GM13976 (cell line): ENCODE measurements at places on chromosomes 16 and 17.

DNA sequence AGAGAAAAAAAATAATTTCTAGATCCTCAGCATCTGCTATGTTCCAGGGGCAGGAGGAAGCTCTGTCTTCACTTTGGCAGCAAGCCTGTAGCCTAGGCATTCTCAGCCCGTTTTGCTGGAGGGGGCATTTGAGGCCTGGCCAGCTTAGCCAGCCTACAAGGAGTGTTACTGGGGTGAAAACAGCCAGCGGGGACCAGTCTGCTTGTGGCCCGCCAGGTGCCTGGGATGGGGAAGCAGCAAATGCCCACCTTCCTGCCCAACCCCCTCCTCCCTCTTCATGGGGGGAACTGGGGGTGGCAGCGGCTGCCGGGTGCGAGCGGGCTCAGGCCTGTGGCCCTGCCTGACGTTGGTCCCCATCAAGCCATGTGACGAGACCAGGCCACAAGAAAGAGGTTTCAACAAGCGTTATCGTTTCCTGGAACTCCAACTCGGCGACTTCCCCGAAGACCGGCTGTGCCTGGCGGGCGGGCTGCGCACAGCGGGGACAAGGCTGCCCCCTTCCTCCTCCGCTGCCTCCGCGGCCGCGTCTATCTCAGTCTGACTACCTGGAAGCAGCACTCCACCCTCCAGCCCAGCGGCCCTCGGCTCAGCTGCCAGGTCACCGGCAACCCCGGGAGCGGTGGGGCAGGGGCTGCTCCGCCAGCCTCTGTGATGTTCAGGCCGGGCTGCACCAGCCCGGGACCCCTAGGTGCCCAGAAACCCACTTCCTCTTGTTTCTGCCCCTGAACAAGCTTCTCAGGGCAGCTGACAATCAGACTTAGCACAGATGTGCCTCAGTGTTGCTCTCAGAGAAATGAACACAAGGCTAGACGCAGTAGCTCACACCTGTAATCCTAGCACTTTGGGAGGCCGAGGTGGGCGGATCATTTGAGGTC, 22.9 kb downstream of the SOCS1 start:
- peak; percentile 81 for DNase-seq

DNA sequence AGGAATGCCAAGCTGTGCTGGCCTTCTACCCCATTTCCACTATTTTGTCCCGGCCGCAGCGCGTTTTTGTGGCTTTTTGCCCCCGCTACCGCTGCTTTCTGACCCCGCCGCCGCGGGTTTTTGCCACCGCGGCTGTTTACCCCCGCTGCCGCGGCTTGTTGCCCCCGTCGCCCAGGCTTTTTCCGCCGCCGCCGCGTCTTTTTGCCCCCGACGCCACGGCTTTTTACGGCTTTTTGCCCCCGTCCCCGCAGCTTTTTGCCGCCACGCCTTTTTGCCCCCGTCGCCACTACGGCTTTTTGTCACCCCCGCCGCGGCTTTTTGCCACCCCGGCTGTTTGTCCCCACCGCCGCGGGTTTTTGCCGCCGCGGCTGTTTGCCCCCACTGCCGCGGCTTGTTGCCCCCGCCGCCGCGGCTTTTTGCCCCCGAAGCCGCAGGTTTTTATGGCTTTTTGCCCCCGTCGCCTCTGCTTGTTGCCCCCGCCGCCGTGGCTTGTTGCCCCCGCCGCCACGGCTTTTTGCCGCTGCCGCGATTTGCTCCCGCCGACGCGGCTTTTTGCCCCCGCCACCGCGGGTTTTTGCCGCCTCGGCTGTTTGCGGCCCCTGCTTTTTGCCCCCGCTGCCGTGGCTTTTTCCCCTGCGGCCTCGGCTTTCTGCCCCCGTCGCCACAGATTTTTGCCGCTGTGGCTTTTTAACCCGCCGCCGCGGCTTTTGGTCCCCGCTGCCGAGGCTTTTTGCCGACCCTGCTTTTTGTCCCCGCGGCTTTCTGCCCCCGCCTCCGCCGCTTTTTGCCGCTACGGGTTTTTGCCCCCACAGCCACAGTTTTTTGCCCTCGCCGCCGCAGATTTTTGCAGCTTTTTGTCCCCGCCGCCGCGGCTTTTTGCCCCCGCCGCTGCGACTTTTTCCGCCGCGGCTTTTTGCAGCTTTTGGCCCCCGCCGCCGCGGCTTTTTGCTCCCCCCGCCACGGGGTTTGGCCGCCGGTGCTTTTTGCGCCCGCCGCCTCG, 520.4 kb upstream of the WSB1 start:
- DNase-seq, result no peak

GRCh38 chr17:16269658-16270057, 52.6 kb downstream of the PIGL start:
- DNase-seq, result no peak

DNA sequence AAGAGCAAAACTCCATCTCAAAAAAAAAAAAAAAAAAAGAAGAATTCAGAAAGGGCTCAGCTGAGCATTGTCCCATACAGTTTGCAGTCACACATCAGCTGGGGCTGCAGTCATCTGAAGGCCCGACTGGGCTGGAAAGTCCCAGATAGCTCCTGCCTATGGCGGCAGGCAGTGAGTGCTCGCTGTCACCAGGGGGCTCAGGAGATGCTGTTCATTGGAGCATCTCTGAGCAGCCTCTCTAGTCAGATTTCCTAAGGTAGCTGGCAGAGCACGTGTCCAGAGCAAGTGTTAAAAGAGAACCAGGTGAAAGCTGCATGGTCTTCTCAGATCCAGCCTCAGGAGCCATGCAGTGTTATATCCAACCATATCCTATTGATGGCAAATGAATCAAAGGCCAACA, 75.8 kb downstream of the WSCD1 start:
- no peak for DNase-seq

DNA sequence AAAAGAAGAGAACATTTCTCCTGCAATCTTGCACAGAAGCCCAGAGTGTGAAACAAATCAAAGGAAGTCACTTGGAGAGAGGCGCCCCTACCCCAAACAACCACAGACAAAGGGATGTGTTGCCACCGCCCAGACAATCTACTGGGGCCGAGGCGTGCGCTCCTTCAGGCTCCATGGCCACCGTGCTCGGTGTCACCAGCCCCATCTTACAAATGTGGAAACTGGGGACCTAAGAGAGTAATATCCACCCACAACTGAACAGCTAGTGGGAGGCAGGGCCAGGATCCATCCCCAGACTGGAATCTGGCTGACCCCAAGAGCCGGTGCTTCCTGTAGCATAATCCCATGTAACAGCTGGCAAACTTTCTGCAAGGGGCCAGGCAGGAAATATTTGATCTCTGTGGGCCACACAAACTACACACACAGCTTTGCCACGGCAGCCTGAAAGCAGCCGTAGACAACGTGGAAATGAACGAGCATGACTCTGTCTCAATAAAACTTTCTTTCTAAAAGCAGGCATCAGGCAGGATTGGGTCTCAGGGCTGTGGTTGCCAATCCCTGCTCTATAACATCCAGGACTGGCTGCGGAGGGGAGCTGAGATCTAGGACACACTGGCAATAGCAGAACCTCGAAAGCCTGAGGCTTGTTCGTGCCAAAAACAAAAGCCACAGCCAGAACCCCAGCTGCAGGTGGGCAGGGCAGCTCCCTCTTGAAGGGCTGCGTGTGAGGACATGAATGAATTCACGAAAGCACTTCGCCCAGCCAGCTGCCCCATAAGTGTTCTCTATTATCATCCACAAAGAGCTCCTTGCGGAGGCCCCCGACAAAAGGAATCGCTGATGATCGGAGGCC, 26.6 kb upstream of the GINS2 start:
- DNase-seq, result no peak
